ENCODE measurements at places on chromosomes 5 and 9.

DNA sequence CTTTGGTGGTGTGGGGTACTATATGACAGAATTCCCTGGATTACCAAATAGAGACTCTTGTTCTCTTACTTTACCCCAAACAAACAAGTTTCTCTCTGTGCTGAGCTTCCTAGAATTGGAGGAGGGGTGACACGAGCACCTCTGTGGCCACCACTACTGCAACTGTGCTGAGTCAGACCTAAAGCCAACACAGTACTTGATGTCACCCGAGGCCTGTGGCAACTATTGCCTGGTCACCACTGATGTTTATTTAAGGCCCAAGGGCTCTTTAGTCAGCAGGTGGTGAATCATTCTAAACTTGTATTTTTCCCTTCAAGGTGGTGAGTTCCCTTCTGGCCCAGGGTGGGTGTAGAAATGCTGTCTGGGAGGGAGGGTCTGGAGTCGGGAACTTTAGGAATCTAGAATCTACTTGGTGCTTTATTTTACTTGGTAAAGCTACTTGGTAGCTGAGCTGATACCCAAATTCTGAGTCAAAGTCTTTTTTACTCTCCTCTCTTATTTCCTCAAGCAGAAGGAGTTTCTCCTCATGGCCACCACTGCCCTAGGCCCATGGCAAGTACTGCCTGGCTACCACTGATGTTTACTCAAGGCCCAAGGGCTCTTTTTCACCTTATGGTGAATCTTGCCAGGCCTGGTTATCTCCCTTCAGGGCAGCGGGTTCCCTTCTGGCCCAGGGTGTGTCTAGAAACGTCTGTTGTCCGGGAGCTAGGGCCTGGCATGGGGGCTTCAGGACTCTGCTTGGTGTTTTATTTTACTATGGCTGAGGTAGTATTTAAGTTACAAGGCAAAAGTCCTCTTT lies 9.8 kb downstream of the LURAP1L start:
- DNase-seq, result peak; percentile 95

GRCh38 chr9:117334101-117334500 lies 80.8 kb downstream of the ASTN2 start:
- no peak for DNase-seq

- DNase-seq, result no peak
Observed at GRCh38 chr5:160363660-160364395, 6.6 kb downstream of the C1QTNF2 start.

- peak; percentile 81 for DNase-seq
Observed at GRCh38 chr9:74952201-74953151, at the start of gene C9orf40. C9orf40 (minus strand) TSS chr9:74952912; CDS start chr9:74952611, 301 bp downstream.

DNA sequence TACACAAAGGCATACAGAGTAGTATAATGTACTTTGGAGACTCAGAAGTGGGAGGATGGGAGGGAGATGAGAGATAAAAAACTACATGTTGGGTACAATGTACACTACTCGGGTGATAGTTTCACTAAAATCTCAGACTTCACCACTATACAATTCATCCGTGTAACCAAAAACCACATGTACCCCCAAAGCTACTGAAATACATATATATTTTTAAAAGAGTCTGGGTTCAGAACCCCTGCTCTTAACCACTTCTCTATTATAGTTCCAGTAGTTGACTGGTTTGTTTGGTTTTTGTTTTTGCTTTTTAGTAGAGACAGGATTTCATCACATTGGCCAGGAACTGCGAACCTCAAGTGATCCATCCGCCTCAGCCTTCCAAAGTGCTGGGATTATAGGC lies 22.6 kb downstream of the SGTB start:
- no peak for DNase-seq

DNA sequence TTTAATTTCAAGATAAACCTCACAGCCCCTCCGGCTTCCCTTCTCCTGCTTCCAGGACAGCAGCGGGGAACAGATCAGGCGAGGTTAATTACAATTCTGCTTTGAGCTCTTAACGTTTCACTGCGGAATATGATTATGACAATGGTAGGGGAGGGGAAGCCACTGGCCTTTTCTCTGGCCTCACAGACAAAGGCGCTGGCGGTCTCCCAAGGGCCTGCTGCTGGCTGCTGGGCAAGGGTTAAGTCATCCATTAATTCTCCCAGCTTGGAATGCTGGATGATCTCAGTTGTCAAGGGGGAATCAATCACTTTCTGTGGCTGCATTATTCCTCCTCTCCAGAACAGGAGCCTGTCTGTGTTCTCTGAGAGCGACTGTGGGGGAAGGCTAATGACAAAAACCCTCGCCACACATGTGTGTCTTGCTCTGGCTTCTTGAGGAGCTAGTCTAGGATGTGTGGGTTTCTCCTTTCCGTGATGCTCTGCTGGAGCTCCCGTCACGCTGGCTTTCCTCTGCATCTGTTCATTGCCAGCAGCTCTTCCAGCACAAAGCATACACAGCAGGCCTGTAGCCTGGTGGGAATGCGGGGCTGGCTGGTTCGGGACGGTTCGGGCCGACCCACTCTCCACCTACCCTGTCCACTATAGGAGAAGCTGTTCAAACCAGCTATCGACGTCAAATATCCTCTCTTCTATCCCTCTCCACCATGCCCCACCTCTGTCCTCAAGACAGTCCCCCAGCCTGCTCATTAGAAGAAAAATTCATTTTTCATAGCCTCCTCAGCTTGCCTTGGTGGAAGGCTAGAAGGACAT lies 82.8 kb downstream of the DCP2 start:
- DNase-seq, result no peak

DNA sequence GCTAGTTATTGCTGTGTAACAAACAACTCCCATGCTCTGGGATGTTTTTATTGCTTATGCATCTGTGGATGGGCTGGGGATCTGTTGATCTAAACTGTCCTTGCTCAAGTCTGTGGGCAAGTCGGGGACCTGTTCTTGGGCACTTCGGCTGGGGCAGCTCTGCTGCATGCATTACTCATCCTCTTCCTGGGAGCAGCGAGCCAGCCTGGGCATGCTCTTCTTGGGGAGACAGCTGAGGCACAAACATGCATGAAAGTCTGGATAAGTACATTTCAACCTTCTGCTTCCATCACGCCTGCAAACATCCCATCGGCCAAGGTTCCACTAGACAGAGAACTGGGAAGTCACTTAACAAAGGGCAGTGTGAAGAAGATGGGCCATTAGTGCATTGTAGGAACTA lies 66.3 kb downstream of the ANKRD33B start:
- no peak for DNase-seq

DNA sequence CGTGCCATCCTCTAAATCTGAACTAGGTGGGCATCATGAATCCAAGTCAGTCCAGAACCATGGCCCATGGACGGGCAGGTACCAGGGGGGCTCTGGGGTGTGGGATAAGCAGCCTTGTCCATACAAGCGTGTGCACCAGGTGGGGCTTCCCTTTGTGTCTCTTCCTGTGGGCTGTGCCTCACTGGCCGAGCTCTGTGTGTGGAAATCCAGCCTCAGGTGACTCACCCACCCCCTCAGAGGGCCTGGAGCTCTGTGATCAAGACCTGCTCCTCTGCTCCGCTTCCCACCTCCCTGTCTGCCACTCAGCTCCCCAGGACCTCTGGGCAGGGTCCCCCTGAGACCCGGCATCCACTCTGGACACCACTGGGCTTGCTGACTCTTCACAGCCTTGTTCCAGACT lies 33.0 kb downstream of the GADD45G start:
- no peak for DNase-seq

GRCh38 chr5:147949711-147950573 lies 43.6 kb upstream of the C5orf46 start:
- DNase-seq, result peak; percentile 33

GRCh38 chr5:171874234-171874633 lies 88.6 kb downstream of the SMIM23 start:
- no peak for DNase-seq

All from HCT116 (cell line).